Stimulated activated CD8-positive, alpha-beta memory T cell treated with anti-CD3 and anti-CD28 coated beads, Interleukin-4, amount 100 ng/mL, for 1 hour (primary cell): ENCODE measurements at places on chromosomes 11 and 22.

- DNase-seq = no peak
Measured at GRCh38 chr22:20279662-20280134, 11.6 kb upstream of the RTN4R start.

DNA sequence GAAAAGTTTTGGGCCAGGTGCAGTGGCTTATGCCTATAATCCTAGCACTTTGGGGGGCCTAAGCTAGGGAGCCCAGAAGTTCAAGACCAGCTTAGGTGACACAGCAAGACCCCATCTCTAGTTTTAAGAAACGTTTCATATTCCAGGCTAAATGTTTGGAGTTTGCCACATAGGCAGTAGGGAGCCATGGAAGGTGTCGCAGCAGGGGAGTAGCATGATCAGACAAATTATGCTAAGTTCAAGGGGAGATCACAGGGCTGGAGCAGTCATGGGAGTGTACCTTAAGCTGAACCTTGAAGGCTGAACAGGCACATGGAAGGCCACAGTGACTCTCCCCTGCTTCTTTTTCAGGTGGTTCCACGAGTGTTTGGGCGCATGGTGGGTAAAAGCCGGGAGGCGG, 5.9 kb upstream of the NHERF4 start:
- no peak for DNase-seq

GRCh38 chr11:57049749-57050148, 61.0 kb downstream of the OR5AK2 start:
- no peak for DNase-seq

- DNase-seq = no peak
Measured at GRCh38 chr22:42992886-42993479, 22.0 kb downstream of the PACSIN2 start.

GRCh38 chr22:23837496-23837859, 1.3 kb downstream of the DERL3 start:
- DNase-seq = no peak

GRCh38 chr22:32864041-32864440, 62.5 kb downstream of the TIMP3 start:
- DNase-seq = no peak

DNA sequence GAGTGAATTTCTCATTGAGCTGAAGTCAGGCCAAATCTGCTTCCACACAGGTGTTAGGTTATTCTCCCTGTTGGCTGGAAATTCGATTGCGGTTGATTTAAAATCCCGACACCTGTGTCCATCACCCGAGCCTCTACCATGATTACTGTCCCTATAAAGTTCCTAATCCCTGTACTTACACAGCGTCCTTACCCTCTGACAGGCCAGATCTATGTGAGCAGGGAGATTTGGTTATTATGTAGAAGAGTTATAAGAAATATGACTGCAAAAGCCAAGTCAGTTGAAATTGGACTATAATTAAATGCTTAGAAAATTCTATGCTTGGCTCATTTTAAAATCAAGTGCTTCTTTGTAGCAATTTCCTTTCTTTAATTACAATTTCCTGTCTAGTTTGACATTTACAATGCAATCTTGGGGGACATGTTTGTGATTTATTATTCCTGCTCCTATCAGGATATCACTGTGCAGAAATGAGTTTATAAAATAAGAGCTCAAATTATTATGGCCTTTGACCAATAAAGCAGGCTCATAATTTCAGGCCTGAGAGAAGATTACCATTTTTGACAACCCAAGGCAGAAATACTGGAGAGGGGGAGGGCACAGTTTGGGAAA, 32.5 kb upstream of the LMO1 start:
- no peak for DNase-seq

- no peak for DNase-seq
Measured at GRCh38 chr11:76321820-76322524, 59.0 kb downstream of the THAP12 start.
